ENCODE measurements at places on chromosomes 16 and 17.

DNA sequence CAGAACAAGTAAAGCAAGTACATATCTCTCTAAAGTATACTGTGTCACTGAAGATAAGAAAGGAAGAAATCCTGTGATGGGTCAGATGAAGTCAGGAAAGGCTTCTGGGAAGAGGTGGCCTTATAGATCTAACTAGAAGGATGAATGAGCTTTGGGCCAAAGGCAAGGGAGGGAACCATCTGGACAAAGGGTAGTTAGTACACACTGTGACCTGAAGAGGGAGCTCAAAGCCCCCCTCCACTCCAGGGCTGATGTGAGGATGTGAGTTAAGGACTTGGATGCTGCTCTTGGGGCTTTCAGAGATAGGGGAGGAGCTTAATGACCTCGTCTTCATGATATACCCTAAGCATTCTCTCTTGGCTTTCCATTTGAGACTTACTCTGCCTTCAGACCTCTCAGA is 185.3 kb upstream of the CACNG3 start:
- H3K36me3 ChIP-seq = no peaks in the 10 kb centered on the region
- H3K27me3 ChIP-seq = no peaks in the 10 kb centered on the region
- no peak overlapping the region for H3K4me3 ChIP-seq
- H3K4me1 ChIP-seq = no peaks in the 10 kb centered on the region
- DNase-seq = no peak

GRCh38 chr16:54953461-54953860 is 22.8 kb downstream of the IRX5 start:
- H3K4me1 ChIP-seq = no peaks in the 10 kb centered on the region
- H3K4me3 ChIP-seq = no peak overlapping the region
- no peak overlapping the region for H3K27ac ChIP-seq
- no peaks in the 10 kb centered on the region for H3K36me3 ChIP-seq
- H3K27me3 ChIP-seq = no peaks in the 10 kb centered on the region

DNA sequence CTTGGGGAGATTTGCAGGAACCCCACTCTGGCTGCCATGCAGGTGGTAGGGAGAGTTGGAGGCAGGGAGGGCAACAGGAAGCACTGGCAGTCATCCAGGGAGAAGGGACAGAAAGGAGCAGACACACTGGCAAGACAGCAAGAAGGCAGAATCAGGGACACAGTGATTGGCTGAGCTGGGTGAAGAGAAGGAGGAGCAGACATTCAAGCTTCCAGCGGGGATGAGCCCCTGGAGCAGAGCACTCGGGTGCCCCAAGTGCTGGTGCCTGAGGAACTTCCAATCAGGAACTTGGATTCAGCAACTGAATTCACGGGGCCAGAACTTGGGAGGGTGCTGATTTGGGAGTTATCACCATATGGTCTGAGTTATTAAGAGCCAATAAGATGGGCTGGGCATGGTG is 6.3 kb upstream of the ITGA3 start:
- no peak overlapping the region for H3K4me3 ChIP-seq
- peaks cover under 1% of the 10 kb centered on the region for H3K4me1 ChIP-seq
- H3K27me3 ChIP-seq = no peaks in the 10 kb centered on the region
- H3K36me3 ChIP-seq = no peaks in the 10 kb centered on the region
- no peak overlapping the region for H3K27ac ChIP-seq

GRCh38 chr16:49594685-49595498 is 221.3 kb downstream of the C16orf78 start:
- peaks cover 6% of the 10 kb centered on the region for H3K4me1 ChIP-seq
- DNase-seq = no peak
- no peak overlapping the region for H3K27ac ChIP-seq
- no peaks in the 10 kb centered on the region for H3K27me3 ChIP-seq

GRCh38 chr17:58315281-58315711 is 13.3 kb downstream of the TSPOAP1 start:
- no peak overlapping the region for H3K27ac ChIP-seq
- DNase-seq = peak; percentile 24
- H3K4me1 ChIP-seq = no peaks in the 10 kb centered on the region
- H3K4me3 ChIP-seq = no peak overlapping the region

DNA sequence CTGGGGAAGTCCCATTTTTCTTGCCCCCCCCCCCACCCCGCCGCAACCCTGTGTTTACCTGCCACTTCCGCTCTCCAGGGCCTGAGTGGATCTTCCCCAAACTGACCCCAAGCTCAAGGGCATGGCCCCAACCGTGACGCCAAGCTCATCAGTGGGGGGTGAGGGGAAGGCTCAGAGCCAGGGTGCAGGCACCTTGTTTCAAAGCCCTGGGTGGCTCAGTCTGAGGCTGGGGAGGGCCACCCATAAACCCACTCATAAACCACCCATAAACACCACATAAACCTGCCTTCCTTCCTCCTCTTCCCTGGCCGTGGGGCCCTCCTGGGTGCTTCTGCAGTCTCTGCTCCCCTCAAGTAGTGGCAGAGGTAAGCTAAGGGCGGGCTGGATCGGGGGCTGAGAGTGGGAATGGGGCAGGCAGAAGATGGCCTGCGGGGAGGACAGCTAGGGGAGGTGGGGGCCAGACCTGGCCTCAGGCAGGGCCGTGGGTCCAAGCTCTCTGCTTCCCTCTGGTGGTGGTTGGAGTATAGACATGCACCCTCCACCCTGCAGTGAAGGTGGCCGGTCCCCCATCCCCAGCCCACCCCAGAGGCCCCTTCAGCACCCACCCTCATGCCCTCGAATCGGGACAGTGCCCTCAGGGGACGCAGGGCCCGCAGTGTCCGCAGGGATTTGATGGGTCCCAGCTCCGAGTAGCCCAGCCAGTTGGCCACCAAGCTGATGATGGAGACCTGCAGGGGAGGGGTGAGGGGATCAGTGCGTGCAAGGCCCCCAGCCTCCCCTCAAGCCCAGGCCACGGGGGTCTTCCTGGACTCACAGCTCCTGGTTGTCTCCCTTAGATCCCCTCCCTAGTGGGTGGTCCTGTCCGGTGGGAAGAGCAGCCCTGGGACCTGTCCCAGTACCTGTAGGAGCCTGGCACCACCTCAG is 14.6 kb upstream of the CD79B start:
- no peaks in the 10 kb centered on the region for H3K27me3 ChIP-seq
- no peak overlapping the region for H3K4me3 ChIP-seq
- no peaks in the 10 kb centered on the region for H3K36me3 ChIP-seq
- DNase-seq = no peak

GRCh38 chr16:8950580-8951077 is 13.1 kb downstream of the USP7 start:
- H3K36me3 ChIP-seq = no peaks in the 10 kb centered on the region
- no peaks in the 10 kb centered on the region for H3K27me3 ChIP-seq
- H3K4me1 ChIP-seq = peaks cover 31% of the 10 kb centered on the region
